HCT116 (cell line): ENCODE measurements at places on chromosomes 4 and X.

DNA sequence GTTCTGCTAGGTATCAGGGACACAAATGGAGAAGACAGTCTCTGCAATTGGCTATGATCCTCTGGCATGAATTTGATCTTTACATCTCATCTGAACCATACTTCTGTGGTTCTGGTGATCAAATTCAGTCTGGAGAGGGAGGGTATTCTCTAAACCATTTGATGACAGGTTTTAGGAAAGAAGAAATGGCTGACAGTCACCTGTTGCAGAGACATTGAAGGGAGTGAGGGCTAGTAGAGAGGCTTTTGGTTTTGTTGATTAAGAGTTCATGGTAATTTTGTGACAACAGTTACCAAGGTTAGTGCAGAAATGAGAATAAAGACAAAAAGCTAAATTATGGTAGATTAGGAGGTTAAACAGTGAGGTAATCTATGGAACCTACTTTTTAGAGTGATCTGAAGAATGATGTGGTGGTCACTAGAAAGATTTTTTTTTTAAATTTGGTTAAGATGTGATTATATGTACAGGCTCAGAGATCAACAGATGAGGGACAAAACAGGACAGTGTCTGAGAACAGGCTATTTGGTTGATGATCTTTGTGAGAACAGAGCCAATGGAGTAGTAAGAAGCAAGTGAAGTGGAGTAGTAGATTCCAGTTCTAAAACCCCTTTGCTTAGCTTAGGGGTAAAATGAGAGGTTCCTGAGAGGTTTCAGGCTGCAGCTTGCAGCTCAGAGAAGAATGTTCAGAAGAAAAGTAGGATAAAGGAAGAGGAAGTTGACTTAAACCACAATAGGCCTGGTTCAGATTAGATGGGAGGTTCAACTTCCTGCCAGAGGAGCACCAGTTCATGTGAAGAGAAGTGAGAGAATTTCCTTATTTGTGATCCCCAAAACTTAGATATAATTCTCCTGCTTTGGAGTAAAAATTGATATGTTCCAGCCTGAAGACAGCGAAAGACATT, 34.7 kb downstream of the VSIG4 start:
- no peak for DNase-seq

DNA sequence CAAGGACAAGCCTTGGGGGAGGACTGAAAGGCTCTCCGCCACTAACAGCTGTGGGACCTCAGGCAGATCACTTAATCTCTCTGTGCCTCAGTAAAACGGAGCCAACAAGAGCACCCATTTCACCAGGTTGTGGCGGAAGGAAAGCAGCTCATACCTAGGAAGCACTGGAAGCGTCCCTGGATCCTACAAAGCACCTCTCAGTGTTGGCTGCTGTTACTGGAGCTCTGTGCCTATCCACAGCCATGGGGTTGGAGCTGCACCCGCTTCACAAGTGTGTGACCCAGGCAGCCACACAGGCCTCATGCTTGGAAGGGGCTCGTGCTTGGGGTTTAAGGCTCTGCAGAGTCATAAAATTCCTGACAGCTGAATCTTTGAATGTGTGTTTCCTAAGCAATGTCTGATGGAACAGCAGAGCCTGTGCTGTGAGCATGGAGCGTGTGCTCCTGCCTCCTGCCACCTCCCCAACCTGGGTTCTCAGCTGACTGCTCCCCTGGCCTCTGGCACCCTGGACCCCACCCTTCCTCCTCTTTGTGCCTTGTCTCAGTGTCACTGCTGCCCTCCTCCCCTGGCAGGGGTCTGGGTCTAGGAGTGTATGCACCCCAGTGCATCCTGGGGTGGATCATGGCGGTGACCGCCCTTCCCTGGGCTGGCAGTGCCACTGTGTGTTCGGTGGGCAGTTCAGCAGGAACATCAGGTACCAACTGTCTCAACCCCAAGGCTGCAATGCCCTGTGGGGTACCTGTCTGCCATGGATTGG, 14.4 kb upstream of the MAN2B2 start:
- no peak for DNase-seq

- no peak for DNase-seq
These were observed 2.1 kb downstream of the GAB3 start for GRCh38 chrX:154748712-154749339.

- DNase-seq, result no peak
These were observed 1.5 kb upstream of the EDNRA start for GRCh38 chr4:147479376-147479775.

DNA sequence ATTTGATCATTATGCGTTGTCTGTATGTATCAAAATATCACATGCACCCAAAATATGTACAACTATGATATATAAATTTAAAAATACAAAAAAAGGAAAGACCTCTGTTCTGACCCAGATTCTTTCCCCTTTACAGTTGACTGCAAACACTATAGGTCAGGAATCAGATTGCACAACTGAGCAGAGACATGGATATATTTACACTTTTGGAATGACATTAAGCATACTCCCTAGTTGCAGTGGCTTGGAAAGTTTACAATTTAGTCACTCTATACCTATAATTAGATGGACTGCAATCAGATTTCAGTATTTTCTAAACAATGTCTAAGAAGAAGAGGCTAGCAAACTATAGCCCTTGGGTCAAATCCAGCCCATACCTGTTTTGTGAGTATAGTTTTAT, 98.5 kb upstream of the INPP4B start:
- DNase-seq, result no peak

DNA sequence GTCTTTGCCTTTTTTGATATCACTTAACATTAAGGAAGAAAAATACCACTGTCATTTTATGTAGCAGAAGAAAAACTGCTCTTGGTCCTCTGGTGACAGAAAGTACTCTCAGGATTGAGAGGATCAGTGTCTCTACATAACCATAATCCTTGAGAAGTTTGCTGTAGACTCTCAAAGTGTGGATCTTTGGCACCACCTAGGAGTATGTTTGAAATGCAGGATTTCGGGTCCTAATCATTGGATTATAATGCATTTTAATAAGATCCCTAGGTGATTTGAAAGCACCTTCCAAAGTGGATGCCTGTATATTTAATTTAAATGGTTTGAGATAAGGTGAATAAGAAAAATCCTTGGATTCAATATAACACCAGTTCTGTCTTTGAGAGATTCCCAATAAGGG, 23.2 kb downstream of the MOB1B start:
- DNase-seq, result no peak

DNA sequence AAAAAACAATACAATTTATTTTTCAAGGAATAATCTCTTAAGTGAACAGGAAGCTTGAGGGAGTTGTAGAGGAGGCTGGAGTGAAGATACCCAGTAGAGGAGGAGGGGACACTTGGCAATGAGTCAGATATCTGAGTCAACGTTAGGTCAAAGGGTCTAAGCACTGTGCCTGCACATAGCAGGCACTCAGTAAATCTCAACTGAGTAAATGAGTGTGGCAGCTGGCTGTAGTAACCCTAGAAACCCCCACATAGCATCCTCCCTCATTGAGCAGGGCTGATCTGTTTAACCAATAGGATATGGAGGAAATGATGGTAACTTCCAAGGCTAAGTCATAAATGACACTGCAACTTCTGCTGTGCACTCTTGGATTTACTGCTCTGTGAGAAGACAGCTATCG, 186.0 kb upstream of the FAM241A start:
- DNase-seq, result peak; percentile 34

GRCh38 chr4:52612341-52612740, 46.8 kb downstream of the USP46 start:
- no peak for DNase-seq

GRCh38 chr4:82223715-82224114, 150.1 kb downstream of the HNRNPD start:
- no peak for DNase-seq

DNA sequence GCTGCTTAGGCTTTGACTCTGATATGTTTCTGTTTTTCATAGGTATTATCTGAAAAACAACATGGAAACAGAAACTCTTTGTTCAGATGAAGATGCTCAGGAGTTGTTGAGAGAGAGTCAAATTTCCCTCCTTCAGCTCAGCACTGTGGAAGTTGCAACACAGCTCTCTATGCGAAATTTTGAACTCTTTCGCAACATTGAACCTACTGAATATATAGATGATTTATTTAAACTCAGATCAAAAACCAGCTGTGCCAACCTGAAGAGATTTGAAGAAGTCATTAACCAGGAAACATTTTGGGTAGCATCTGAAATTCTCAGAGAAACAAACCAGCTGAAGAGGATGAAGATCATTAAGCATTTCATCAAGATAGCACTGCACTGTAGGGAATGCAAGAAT, 238.6 kb downstream of the RAPGEF2 start:
- DNase-seq, result no peak

DNA sequence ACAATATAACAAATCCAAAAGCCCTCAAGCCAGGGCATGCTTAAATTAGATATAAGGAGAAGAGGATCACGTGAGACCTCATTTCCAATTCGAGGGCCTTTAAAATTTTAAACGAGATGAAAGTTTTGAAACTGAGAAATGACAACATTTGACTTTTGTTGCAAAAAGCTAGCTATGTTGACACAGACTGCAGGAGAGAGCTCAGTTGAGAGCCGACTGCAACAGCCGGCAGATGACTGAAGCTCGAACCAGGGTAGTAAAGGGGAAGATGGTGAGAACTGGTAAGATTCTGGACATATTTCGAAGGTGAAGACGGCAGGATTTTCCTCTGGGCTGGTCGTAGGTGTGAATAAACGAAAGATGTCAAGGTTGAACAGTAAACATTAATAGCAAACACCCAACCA, 773 bp downstream of the PRMT9 start:
- no peak for DNase-seq

DNA sequence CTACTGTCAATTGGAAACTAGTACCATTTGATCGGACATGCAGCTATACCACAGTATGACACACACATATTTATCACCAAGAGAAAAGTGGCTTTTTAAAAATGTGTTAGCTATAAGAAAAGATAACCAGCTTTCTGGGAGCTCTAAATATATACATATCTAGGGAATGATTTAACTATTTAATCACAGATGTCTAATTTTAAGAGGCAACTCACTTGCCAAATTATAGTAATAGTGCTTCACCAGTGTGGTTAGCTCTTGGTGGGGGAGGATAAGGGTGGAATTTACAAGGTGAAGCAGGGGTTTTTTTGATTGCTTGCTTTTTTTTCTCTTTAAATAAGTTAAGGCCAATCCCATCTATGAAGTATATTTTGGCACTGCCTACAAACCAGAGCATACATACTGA, 547.7 kb upstream of the DIPK2B start:
- DNase-seq, result no peak

DNA sequence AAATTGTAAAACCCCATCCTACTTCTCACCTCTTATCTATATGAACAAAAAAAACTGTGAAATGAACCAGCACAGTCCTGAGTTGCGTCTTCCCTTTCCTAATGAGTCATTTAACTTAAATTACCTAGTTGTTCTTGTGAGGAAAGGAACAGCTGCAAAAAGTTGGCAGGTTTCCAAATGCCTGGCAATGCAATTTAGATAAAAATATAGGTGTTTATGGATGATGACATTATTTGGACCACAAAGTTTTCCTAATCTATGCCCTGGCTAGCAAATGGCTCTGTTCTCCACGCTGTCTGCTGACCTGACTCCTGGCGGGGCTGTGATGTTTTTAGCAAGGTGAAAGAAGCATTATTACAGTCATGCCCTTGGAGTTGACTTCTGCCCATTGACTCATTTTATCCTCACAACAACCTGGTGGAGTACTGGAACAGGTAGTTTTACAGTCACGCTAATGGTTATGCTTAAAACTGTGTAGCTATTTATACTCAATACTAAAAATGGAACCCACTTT, 29.8 kb upstream of the RELL1 start:
- DNase-seq, result no peak

DNA sequence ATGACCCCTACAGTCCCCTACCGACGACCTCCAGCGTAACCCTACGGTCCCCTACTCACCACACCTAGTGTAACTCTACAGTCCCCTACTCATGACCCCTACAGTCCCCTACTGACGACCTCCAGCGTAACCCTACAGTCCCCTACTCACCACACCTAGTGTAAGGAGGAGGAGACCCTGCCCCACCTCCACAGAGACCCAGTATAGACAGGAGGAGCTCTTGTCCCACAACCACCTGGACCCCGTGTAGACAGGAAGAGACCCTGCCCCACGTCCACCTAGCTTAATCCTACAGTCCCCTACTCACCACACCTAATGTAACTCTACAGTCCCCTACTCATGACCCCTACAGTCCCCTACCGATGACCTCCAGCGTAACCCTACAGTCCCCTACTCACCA, 26.9 kb downstream of the CSF2RA start:
- DNase-seq, result no peak

DNA sequence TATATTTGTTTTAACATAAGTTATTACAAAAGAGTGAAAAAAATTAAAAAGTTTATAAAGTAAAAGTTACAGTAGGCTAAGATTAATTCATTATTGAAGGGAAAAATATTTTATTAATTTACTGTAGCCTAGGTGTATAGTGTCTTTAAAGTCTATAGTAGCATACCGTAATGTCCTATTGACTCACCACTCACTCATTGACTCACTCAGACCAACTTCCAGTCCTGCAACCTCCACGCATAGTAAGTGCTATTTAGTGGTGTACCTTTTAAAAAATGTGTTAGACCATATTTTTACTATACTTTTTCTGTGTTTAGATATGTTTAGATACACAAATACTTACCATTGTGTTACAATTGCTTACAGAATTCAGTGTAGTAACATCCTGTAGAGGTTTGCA, 841.1 kb downstream of the CENPC start:
- no peak for DNase-seq
